EH (cell line): ENCODE measurements at places on chromosomes 12 and 14.

DNA sequence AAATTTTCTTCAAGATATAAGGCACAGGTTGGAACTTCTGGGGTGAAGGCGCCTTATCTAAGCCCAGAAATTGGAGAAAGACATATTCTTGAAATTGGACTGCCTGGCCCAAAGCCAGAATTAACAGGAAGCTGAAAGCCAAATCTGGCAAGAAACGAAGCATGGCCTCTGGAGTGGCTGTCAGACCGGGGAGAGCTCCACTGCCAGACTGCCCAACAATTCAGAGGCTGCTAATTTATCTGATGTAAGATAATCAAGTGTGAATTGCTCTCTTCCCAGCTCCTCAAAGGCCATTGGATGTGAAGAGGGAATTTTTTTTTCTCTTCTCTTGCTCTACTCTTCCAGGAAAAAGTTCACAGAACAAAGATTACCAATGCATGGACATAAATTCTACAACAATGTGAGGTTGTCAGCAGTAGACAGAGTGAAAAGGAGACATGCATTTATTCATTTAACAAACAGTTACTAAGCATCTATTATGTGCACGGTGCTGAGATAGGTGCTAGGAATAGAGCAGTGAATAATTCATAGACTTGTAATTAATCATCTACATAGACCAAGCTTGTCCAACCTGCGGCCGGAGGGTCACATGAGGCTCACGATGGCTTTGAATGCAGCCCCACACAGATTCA is at the start of gene GDF3:
Gene GDF3, minus strand, starts transcription at position 210 of the 632 bp plus-strand sequence. Its CDS starts 47 bp downstream, at position 163.
- DNase-seq, result peak; percentile 1

- no peak for DNase-seq
Measured at GRCh38 chr14:87894920-87895319, 98.1 kb downstream of the GALC start.

DNA sequence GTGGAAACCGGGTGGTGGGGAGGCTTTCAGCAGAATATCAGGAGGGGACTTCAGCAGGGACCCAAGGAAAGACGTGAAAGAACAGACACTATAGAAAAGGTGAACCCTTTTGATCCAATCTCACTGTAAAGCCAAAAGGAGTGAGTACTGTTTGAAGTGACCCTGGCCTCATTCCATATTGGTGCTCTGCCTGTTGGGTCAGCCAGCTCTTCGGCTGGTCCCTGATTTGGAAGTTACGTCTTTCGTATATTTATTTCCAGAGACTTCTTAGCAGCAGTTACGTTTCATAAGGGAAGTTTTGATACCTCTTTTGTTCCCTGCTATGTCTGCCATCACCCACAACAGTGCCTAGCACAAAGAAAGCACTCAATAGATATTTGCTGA is 21.9 kb downstream of the WNT5B start:
- no peak for DNase-seq

DNA sequence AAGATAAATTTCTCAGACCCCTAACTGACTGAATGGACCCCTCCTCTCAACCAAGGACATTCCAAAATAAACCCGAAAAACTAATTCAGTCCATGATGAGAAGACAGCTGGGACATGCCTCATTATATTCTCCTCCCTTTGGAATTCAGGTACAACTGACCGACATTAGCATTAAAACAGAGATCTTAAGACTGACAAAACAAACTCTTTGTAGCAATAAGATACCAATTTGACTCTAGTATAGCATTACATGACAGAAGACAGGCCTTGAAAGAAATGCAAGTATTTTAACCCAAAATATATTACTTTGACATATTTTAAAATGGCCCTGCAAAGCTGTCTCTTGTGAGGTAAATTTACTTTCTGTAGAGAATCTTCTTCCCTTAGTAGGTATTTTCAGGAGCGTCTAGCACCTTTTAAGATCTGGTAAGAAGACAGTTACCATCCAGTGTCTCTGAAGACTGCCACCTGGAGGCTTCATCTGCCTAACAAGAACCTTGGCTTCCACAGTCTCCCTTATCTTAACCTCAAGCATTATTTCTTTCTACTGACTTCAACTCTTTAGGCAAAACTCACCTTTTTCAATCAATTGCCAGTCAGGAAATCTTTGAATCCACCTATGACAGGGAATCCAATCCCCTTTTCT is 957.5 kb downstream of the SLC6A15 start:
- DNase-seq, result peak; percentile 9

- DNase-seq, result no peak
Measured at GRCh38 chr12:132094269-132094891, 49.7 kb downstream of the DDX51 start.

DNA sequence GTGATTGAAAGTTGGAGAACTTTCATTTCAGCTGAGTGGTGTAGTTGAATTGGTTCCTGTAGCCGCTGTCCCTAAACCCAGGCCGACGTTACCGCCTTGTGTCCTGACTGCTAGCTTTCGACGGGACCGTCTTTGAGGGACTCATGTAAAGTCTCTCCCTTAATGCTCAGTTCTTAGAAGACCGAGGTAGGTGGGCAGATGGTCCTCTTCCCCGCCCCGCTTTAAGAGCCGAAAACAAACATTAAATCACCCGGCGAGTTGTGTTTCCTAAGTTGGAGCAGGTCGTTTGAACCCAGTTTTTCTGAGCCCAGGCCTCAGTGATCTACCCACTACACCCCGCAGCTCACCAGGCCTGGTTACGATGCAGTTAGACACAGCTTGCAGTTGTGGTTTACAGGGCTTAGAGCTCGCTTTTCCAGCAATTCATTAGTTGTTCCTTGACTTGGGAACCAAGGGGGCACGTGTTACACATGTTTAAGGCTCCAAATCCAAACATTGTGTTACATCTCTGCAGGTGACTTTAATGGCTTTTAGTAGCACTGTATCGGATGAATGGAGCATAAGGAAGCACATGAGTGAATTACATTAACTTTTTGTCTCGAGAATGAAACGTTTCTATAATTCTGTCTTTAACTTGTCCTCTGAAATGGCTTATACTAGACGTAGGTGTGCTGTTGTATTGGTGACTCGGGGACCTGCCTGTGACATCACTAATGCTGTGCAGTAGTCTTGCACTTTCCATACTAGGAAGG is 790 bp downstream of the NEDD1 start:
- DNase-seq, result peak; percentile 50

DNA sequence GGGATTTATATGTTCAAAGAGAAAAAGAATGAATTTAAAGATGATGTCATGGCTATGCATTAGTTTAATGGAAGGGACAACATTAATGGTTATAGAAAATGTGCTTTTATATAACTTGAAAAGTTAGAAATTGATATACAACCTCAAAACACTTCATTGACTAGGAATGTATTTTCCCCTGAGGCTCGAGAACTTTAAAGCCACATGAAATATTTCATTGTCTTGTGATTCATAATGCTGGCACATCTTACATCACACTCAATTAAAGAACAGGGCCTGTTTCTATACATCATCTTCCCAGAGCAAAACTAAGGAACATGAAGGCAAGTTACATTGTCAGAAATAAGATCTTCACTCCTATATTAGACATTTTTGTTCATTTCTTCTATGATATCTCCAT is 35.2 kb upstream of the PAWR start:
- peak; percentile 86 for DNase-seq

DNA sequence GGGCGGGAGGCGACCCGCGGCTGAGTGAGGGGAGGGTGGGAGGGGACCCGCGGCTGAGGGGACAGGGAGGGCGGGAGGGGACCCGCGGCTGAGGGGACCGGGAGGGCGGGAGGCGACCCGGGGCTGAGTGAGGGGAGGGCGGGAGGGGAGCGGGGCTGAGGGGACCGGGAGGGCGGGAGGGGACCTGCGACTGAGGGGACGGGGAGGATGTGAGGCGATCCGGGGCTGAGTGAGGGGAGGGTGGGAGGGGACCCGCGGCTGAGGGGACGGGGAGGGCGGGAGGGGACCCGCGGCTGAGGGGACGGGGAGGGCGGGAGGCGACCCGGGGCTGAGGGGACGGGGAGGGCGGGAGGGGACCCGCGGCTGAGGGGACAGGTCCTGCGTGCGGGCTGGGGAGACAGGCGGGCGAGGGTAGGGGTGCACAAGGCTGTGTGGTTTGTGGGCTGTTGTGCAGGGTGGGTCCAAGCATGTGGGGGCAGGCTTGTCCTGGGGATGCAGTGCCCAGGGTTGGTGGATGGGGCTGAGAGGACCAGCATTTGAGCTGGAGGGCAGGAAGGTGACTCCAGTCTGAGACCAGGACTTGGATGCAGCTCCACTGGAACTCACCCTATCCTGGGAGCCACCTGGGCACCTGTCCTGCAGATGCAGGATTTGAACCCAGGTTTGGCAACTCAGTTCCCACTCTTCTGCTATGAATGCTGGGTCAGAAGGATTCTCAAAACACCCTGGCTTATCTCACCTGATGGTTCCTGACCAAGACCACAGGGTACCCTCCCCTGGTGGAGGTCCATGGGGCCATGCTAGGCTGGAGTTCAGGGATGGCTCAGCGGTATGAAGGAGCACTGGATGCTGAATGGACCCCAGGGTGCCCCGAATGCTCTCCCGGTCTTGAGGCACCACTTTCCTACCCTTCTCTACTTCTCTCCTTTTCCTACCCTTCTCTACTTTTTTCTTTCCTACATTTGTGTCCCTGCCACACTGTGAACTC is 9.4 kb downstream of the PLD4 start:
- DNase-seq, result no peak

- no peak for DNase-seq
Measured at GRCh38 chr14:54354096-54354495, 42.7 kb upstream of the CDKN3 start.

DNA sequence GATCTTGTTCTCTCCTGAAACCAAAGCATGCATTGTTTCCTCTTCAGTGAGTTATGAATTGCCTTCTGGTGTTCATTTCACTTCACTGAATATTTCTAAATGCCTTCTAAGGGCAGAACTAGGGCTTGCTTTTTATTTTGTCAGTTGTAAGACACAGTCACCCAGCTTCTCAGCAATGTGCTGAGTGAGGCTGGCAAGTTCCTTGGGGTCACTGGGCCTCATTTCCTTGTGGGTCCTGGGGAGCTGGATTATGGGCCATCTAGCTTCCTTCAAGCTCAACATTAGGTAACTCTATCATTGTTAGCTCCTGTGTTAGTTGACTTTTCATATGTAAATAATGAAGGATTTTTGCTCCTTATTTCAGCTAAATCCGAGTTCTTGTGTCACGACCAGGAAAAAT is 13.8 kb downstream of the ASCL4 start:
- DNase-seq, result no peak

GRCh38 chr12:92905811-92906554 is 23.1 kb downstream of the EEA1 start:
- DNase-seq, result peak; percentile 13

DNA sequence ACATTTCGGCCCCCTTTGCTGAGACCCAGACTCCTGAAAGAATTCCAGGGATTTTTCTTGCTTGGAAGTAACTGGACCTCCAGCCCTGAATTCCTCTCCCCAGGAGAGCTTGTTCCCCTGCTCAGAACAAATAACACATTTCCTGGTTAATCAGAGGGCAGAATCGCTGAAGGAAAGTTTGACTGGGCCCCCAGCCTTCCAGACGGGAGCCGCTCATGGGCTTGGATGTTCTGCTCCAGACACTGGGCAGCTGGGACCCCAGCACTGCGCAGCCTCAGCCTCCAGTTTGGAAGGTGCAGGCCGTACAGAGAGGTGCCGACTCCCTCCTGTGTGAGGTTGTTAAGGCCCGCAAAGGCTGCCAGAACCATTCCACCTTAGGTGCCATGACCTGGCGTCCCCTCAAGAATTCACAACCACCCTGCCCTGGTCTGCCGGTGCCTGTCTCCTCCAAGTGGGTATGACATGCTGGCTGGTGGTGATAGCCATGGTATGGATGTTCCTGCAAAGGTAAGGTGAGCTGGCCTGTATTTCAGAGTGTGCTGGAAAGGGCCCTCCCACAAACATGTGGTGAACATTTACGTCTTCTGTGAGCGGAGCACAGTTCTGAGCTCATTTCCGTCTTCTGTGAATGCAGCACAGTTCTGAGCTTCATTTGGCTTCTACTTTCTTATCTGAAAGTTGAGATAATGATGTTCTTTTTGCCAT is 5.1 kb upstream of the LTBP2 start:
- peak; percentile 57 for DNase-seq

GRCh38 chr14:69039288-69039628 is 60.2 kb upstream of the ACTN1 start:
- peak; percentile 81 for DNase-seq

- no peak for DNase-seq
Measured at GRCh38 chr12:117039891-117040309, 59.3 kb downstream of the TESC start.

GRCh38 chr12:111867531-111867930 is 25.5 kb downstream of the MAPKAPK5 start:
- no peak for DNase-seq

GRCh38 chr14:72855913-72856312 is 38.0 kb downstream of the DPF3 start:
- DNase-seq, result peak; percentile 66

DNA sequence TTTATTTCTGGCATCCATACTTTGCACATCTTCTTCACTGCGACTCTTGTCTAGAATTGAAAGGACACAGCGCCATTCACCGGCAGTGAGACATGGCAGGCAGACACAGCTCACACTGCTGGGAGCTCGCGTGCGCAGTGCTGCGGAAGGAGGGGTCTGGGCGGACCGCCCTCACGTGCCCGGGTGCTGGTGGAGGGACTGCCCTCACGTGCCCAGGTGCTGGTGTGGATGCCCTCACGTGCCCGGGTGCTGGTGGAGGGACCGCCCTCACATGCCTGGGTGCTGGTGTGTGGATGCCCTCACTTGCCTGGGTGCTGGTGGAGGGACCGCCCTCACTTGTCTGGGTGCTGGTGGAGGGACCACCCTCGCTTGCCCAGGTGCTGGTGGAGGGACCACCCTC is 27.9 kb upstream of the GOLGA3 start:
- no peak for DNase-seq

DNA sequence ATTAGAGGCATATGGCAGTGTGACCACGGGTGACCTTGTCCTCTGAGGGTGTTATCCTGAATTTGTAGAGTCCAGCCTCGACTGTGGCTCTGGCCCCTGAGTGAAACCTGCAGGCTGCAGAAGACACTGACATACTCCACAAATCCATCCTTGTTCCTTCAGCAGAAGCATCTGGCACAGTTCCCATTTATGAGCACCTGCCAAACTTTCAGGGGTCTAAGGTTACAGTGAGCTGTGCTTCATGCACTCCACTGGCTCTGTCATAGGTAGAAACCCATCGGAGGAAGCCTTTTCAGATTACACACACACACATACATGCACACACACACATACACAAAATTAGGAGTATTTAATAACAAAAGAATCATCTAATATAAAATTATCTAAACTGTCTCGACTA is 13.6 kb upstream of the NUAK1 start:
- no peak for DNase-seq

- no peak for DNase-seq
Measured at GRCh38 chr12:64660237-64661018, 50.1 kb downstream of the RASSF3 start.

- DNase-seq, result no peak
Measured at GRCh38 chr12:124231980-124232653, 62.8 kb upstream of the RFLNA start.

- no peak for DNase-seq
Measured at GRCh38 chr12:62214846-62215245, 45.4 kb upstream of the USP15 start.

DNA sequence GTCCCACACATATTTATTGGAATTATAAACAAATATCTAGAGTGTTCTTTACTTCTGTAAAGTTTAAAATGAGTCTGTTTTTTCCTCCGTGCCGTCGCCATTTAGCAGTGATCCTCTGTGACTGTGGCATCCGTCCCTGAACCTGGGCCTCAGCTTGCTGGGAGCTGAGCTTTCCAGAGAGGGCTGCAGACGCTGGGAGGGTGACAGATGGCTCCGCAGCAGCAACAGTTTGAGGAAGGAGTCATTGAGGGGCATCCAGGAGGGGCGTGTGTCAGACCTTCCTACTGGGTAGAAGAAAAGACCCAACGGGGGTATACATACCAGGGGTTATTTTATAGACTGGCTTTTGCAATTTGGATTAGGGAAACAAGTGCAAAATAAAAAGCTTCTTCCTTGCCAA is 47.9 kb downstream of the NEUROD4 start:
- no peak for DNase-seq

- DNase-seq, result no peak
Measured at GRCh38 chr14:34749408-34749807, 35.0 kb upstream of the CFL2 start.
